ELR (cell line): ENCODE measurements at places on chromosomes 11 and 22.

- no peak for DNase-seq
These were observed 1404.7 kb downstream of the BRD1 start for GRCh38 chr22:48422900-48423480.

DNA sequence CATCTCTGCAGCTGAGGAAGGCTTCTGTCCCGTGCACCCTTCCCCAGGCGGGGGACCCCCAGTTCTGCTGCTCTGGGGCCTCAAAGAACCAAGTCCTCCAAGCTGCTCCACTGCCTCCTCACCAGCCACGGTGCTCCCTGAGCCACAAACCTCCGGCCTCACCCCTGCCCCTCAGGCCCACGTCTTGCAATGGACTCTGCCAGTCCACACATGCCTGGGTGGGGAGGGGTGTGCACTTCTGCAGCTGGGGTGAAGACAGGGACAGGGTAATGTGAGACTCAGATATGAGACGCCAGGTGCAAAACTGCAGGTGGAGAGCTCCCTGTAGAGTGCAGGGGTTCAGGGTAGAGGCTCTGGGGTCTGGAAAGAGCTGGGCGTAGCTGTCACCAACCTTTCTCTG, 3.2 kb upstream of the PTDSS2 start:
- no peak for DNase-seq

DNA sequence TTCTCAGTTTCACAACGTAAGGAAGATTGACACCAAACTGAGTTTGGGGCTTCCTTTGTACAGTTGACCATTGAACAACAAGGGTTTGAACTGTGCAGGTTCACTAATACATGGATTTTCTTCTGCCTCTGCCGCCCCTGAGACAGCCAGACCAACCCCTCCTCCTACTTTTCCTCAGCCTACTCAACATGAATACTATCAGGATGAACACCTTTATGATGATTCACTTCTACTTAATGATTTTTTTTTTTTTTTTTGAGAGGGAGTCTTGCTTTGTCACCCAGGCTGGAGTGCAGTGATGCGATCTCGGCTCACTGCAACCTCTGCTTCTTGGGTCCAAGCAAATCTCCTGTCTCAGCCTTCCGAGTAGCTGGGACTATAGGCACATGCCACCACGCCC, 14.6 kb downstream of the RBM4 start:
- peak; percentile 53 for DNase-seq

DNA sequence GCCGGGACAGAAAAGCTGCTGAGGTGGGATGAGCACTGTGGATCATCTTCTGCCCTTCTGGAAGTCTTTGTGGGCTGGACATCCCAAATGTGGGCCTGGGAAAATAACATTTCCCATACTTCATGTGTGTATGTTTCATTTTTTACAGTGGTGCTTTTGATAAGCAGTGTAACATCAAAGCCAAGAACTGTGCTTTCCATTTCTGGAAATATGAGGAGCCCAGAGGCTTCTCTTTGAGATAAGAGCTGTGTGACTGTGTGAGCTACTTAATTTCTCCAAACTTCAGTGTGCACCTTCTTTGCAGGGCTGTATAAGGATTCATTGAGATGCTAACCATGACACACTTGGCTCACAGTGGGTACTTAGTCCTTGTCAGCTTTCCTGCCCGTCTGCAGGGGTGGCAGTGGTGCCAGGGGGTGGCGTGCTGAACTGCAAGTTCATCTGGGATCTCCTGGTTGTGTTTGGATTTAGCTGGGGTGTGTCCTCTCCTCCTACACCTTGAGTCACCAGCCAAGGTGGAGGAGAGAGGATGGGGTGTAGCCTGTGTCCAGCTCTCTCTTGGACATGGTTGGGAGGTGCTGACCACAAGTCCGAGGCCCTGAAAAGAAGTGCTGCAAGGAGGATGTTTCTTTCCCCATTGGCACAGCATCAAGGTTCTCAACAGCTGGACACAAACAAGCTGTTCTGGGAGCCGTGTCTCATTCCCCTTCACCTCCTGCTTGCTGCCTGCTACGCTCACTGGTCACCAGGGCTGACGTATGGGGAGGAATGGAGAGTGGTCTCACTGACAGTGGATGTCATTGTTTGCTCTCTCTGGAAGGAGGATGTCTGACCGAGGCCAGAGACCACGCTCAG, 139.4 kb downstream of the TEAD1 start:
- peak; percentile 74 for DNase-seq

- peak; percentile 56 for DNase-seq
These were observed 2.1 kb downstream of the LRP5 start for GRCh38 chr11:68314203-68315170.

GRCh38 chr22:20430720-20431510, 6.7 kb downstream of the SCARF2 start:
- DNase-seq = no peak

DNA sequence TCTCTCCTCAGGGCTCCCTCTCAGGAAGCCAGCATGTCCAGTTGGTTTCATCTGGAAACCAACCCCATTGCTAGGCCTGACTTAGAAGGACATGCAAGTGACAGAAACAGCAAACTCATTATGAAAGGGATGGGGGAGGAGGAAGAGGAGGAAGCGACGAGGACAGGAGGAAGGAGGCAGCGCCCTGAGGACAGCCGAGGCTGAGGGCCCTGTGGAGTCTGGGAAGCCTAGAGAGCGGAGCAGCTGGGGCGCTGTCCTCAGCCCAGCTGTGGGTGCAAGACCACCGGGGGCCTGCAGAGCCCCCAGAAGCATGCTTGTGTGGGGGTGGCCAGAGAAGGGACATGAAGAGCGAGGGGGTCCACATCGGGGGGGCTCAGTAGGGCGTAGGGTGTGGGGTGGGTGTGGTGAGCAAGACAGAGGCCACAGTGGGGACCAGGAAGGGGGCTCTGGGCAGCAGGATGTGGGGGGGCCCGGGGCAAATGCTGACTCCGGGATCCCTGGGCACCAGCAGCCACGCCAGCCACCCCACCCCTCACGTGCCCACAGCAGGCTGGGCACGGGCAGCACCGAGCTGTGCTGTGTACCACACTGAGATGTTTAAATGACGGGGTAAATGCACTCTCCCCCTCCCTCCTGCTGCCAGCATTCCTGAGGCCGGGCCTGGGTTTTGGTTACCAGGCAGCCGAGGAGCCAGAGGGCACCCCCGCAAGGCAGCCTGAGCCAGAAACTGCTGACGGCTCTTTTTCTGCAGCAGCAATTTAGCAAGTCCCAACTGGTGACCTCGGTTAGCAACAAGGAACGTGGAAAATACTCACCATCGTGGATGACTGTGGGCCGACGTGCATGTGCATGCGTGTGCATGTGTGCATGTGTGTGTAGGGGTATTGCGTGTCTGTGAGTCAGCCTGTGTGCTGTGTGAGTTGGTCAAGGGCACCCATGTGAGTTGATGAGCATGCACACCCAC, 82.7 kb upstream of the LINC01488 start:
- no peak for DNase-seq

- peak; percentile 63 for DNase-seq
These were observed 39.3 kb upstream of the CELSR1 start for GRCh38 chr22:46576556-46577367.

DNA sequence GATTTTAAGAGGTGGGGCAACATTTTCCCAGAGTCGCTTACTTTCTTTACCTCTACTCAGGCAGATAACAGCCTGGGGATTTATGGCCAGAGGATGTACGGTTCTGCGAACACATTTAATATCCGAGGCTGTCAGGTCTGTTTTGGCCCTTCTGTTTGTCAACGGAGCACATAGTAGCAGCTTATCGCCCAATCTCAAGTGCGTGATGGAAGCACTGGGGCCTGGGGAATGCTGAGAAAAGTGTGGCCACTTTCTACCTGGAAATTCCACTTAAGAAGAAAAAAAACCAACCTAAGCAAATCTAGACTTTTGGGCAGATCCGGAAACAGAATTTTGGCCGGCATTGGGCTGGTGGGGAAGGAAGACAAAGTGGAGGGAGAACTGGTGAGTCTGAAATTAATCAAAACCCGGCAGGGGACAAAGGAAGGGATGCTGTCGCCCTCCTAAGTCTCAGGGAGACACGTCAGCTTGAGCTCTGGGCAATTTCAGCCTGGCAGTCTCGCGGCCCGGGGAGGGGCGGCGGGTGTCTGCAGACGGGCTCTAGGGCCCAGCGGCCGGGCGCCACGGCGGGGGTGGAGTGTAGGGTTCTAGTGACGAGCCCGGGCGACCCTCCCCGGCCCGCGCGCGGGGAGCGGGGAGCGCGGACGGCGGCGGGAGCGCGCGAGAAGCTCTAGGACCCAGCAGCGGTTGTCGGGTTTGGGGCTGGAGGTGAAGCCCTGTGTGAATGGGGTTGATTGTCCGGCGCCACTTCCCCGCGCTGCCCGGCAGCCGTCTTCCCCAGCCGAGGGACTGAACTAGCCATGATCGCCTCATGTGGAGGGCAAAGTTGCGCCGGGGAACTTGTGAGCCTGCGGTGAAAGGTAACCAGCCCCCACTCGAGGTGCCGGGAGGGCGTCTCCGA, at the start of gene AMOTL1:
TSS of gene AMOTL1 (plus strand) at position 656 of the 901 bp plus-strand sequence. CDS start at position 812, 156 bp downstream.
- DNase-seq = peak; percentile 86

GRCh38 chr11:72673943-72674828, at the start of gene PDE2A:
TSS of gene PDE2A (minus strand) at chr11:72674422. CDS start at chr11:72674207, 215 bp downstream.
- no peak for DNase-seq

- peak; percentile 51 for DNase-seq
These were observed 561 bp downstream of the PGM2L1 start for GRCh38 chr11:74397501-74398243.

- no peak for DNase-seq
These were observed 198.8 kb downstream of the FAT3 start for GRCh38 chr11:92423115-92424034.

- peak; percentile 0 for DNase-seq
These were observed 8.9 kb upstream of the MUC15 start for GRCh38 chr11:26580929-26581328.

DNA sequence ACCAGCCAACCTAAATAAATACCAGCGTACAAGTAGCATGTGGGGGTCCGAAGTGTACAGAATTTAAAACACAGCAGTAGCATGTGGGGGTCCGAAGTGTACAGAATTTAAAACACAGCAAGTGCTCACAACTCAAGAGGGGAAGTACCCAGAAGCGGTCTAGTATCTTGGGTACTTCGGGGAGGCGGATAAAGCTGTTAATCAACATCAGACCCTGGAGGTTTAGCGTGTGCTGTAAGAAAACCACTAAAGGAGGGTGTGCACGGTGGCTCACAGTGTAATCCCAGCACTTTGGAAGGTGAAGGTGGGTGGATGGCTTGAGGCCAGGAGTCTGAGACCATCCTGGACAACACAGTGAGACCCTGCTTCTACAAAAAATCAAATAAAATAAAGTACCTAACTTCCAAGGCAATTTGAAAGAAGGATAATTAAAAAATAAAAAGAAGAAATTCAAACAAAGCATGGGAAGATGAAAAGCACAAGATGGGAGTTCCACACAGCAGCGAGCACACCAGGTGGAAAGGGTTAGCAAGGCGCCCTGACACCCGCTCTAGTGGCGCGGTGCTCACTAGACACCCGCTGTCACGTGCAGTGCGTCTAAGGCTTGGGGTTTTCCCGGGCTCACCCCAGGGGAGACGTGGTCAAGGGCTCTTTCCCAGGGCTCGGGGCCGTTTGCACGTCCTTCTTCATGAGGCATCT, 35.0 kb upstream of the MOB2 start:
- DNase-seq = no peak

DNA sequence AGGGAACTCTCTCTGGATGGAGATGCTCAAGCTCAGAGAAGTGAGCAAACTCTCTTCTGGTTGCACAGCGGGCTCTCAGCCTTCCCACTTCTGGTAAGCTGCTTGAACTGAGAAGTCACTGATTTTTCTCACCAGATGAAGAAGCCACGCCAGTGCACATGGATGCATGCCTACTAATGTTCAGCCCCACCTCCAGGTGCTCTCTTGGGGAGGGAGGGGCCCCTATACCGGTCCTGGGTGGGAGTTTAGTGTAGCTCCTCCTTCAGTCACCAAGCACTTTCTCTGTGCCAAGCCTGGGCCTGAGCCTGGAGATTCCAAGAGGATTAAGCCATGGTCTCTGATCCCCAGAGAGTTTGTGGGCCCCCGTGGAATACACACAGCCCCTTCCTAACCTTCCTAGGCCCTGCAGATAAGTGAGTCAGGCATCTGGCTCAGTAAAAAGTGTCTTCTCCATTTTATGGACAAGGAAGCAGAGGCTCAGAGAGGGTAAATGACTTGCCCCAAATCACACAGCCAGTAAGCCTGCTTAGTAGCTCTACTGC, 142.2 kb downstream of the ST3GAL4 start:
- no peak for DNase-seq

GRCh38 chr11:116910378-116910777, 73.0 kb upstream of the APOA1 start:
- DNase-seq = no peak

GRCh38 chr11:90845799-90846198, 623.0 kb upstream of the CHORDC1 start:
- no peak for DNase-seq

GRCh38 chr11:15779518-15779917, 576.8 kb downstream of the SOX6 start:
- DNase-seq = no peak

- no peak for DNase-seq
These were observed 1403.0 kb downstream of the BRD1 start for GRCh38 chr22:48424661-48425060.

DNA sequence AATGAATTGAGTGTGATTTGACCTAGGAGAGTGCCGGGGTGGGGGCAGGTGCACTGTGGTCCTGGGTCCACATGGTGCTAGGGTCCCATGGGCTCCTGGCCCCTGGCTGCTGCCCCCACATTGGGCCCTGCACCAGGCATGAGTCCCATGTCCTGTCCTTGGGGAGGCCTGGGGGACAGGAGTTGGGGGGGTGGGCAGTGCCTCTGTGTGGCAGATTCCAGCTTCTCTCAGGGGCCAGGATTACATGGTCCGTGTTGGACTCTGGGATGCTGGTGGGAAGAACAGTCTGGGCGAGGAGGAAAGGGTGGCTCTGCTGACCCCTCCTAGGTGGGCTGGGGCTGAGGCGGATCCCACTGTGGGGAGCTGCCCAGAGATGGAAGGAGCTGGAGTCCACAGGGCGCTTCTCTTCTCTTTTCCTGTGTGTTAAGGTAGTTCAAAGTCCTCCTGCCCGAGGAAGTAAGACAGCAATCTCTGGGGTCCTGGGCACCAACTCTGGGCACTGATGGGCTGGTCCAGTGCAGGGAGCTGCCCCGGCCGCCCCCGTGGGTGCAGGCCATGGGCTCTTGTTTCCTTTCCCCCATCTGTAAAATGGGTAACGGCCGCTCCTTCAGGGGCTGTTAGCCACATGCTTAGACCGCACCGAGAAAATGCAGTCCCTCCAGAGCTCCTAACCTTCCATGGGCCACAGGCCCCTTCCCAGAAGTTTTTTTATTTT, 19.8 kb downstream of the KCNQ1 start:
- DNase-seq = no peak

- DNase-seq = no peak
These were observed 52.6 kb downstream of the XRRA1 start for GRCh38 chr11:74896311-74896710.

- no peak for DNase-seq
These were observed 40.2 kb downstream of the GNB1L start for GRCh38 chr22:19814428-19814827.

DNA sequence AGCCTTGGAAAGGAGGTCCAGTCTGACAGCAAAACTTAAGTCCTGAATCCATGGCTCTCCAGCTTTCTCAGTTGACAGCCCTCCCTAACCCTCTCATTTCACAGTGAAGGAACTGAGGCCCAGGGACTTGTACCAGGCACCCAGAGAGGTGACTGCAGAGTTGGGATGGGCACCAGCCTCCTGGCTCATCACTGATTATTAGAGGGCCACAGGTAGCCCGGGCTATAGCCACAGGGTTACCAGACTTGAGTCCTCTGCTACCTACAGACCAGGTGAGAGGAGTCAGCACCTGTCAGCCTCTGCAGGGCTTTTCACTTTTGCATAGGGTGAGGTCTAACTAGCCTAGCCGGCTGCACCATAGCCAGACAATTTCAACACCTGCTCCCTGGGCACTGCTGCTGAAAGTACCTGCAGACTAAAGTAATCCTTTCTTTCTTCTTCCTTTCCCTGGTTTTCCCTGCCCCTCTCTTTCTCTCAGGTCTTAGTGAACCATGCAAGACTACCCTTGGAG, 37.6 kb downstream of the SYT13 start:
- no peak for DNase-seq
